Activated CD8-positive, alpha-beta memory T cell treated with anti-CD3 and anti-CD28 coated beads for 1 hour (primary cell): ENCODE measurements at places on chromosomes 7 and 10.

GRCh38 chr10:73983096-73984047, 14.5 kb upstream of the VCL start:
- no peak for DNase-seq

- no peak for DNase-seq
Observed at GRCh38 chr7:151061213-151062110, 2.1 kb downstream of the SLC4A2 start.

- DNase-seq, result no peak
Observed at GRCh38 chr7:140697447-140698143, 1.1 kb downstream of the NDUFB2 start.

- no peak for DNase-seq
Observed at GRCh38 chr10:10782603-10783002, 235.1 kb upstream of the CELF2 start.

- no peak for DNase-seq
Observed at GRCh38 chr10:85612378-85612775, 754.2 kb downstream of the GRID1 start.

DNA sequence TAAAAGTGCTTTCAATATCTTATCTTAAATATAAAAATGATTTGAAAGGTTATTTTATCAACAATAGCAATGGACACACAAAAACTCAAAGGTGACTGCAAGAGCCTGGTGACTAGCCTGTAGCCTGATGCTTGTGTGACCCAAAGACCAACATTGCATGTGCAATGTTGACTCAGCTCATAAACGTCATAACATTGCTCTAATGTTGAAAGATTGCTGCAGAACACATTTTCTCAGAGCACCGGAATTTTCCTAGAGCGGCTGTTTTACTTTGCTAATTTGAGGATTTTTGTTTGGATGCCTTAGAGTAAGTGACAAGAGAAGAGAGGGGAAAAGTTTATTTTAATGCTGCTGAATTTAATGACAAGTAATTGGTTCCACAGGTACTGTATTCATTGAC, 107.1 kb downstream of the RAB18 start:
- DNase-seq, result no peak

- no peak for DNase-seq
Observed at GRCh38 chr7:24718977-24719491, 38.2 kb downstream of the GSDME start.

DNA sequence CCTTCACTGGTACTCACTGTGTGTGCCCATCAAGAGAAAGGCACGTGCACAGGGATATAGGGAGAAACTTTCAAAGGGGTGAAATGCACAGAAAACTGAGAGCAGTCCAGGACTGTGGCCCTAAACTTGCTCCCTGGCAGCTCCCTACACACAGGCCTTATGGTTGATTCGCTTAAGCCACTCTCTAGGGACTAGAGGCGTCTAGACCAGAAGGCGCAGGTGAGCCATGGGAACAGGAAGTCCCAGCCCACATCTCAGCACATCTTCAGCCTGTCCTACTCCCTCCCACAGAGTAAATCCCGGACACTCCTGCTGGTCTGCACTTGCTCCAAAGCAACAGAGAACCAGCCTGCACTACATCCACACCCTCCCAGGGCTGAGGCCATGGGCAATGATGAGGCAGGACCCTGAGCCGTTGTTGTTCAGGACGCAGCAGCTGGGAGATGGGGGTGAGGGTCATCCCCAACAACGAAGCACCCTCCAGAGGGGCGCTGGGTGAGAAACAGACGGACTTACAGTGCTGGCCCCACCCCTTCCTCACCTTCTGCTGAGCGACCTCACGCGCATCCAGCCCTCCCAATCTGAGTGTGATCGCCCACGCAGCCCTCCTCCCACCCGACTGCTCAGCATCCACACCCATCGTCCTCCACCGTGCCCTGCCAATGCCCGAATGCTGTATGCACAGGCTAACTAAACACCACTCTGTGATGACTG, 109.3 kb downstream of the TNS3 start:
- no peak for DNase-seq

DNA sequence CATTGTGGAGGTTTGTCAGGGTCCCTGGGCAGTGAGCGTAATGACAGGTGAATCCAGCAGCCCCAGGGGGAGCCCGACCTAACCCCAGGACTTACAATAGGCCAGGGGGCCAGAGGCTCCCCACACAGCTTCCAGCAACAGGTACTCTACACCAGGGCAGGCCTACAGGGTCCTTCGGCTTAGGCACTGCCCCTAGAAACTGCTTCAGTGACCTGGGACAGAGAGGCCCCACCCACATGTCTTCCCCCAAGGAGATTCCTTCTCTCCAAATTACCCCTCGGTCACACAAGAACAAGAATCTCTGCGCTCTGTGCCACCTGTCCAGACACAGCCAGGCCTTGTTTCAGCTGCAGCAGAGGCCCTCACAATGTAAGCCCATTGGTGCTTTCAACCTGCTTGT, 24.4 kb downstream of the SKIDA1 start:
- no peak for DNase-seq

DNA sequence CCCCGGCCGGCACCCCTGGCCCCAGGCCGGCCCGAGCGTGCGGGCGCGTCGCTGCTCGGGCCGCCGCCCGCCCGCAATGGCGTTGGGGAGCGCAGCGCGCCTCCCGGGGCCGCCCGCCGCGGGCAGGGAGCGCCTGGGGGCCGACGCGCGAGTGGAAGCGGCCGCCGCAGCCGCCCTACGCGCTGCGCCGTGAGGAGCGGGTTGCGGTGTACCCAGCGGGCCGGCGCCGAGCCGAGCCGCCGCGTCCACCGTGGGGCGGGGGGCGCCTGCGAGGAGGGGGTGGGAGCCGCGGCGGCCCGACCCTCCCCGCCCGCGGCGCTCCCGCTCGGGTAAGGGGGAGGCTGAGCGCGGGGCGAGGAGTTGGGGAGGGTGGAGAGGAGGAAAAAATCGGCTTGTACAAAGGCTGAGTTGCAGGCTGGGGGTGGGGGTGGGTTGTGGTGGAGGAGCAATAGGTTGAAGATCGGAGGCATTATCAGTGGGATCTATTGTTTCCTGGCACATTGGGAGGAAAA, 473 bp downstream of the PPP1R9A start:
- no peak for DNase-seq
